ENCODE measurements at places on chromosomes 1 and 21.
A peak's percentile ranks its signal among the peaks of the same experiment; 100 is the strongest.

DNA sequence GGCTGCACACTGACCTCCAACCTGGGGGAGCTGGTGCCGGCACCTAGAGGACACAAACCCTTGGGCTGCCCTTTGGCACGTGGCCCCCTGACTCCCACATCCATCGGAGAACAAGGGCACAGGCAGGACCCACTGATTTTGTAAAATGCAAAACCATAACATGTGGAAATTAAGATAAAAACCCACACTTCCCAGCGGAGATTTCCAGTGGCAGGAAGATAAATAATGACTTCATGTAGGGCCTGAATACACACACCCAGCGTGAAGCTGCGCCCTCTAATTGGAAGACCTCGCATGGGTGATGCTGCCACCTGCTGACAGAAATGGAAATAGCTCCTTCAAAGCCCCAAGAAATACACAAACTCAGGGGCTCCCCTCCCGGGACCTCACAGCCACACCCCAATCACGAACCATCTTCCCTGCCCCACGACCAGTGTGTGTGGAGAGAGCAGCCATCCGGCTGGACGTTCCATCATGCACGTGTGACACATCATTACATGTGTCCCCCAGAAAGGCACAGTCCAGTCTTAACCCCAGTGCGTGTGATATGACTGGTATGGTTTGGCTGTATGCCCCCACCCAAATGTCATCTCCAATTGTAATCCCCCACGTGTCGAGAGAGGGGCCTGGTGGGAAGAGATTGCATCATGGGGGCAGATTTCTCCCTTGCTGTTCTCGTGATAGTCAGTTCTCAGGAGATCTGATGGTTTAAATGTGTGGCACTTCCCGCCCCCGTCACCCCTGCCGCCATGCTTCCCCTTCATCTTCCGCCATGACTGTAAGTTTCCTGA, 5.7 kb upstream of the TPRG1L start:
- peak; percentile 12 for DNase-seq

- DNase-seq: no peak
Measured at GRCh38 chr1:177020851-177021589, 143.5 kb downstream of the ASTN1 start.

DNA sequence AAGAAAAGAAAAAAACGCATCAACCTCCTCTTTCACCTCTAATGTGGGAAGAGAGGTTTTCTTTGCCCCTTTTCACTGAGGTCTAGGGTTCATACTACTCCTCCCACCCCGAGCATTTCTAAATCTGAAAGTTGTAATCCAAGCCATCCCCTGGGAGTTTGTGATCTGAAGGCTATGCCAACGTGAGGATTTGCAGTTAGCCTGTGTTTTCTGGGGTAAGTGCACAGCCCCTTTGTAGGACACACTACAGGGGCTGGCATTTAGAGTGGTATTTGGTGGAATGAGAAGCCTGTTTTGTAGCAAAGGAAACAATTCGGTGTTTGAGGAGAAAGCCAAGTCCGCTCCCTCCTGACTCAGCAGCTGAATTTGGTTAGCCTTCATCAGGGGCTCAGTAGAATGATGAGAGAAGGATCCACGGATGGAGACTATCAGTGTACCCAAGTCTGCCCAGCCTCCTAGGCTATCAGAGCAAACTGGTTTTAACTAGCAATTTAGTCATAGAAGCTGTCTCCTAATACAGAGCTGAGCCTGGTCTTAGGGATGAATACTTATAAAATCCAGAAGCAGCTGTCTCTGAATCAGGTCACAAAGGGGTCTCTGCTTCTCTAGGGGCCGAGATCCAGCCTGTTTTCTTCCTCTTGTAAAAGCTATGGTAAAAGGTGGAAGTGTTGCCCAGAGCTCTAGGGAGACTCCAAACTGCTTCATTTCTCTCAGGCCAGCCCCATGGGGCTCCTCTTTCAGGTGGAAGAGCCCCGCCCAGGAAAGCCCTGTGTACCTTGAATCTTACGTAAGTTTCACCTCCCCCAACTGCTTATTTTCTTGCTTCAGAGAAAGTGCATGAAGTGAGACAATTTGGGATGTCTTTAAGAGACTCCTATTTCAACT, 2.1 kb downstream of the PCP4L1 start:
- no peak for DNase-seq

GRCh38 chr1:235075048-235075776, 53.4 kb downstream of the TOMM20 start:
- DNase-seq: no peak

DNA sequence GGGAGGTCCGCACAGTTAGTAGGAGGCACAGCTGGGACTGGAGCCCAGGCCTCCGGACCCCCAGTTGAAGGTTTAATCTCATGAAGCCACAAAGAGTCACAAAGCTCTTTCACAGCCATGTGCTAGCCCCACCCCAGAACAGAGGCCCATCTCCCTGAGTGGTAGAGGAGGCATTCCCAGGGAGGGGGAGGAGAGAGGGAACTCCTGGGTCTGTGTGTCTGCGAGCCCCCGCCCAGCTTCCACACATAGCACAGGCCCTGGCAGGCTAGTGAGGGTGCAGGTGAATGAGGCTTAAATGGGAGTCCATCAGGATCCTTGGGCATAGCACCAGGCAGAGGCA, 197.8 kb downstream of the MATN1 start:
- DNase-seq: no peak

GRCh38 chr1:63873751-63874150, 99.9 kb downstream of the ROR1 start:
- DNase-seq: no peak

DNA sequence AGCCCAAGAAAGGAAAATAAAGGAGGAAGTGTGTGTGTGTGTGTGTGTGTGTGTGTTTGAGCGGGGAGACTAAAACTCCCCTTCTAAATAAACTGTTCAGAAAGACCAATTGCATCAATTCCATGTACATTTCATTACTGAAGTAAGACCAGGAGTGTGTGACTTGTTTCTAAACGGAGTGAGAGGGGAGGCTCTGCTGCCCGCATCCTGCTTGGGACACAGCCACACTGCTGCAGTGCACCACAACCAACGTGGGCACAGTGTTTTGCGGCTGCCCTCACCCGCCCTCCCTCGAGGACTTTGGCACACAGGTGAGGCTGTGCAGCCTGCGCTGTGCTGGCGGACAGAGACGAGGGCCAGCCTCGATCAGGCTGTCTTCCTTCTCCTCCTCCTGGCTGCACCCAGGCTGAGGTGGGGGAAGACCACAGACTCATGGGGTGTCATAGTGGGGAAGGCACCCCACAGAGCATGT, 31.0 kb upstream of the H6PD start:
- no peak for DNase-seq

- DNase-seq: no peak
Measured at GRCh38 chr1:210482491-210482890, 153.8 kb downstream of the HHAT start.

- DNase-seq: no peak
Measured at GRCh38 chr1:21598417-21598816, 70.7 kb downstream of the RAP1GAP start.

GRCh38 chr1:234479310-234479559, 256 bp upstream of the TARBP1 start:
- no peak for DNase-seq

DNA sequence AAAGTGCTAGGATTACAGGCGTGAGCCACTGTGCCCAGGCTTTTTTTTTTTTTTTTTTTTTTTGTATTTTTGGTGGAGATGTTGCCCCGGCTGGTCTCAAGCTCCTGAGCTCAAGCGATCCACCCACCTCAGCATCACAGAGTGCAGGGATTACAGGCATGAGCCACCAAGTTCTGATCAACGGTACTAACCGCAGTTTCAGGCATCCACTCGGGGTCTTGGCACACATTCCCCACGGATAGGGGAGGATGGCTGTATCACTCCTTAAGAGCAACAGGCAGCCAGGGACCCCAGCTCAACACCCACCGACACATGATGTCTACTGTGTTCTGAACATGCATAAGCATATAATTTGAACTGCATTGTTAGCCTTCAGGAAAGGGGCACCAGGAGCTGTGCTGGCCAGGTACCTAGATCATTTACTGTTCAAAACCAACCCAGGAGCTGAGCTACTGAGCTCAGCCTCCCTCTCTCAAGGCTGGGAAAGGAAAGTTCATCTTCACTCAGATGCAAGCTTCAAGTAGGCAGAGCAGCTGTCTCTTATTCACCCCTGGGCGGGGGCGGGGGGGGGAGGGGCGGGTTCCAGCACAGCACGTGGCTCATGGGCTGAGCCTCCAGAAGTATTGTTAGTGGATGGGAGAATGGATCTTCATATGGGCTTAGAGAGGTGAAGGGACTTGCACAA, 24.7 kb downstream of the CAPZB start:
- peak; percentile 53 for DNase-seq

- DNase-seq: no peak
Measured at GRCh38 chr1:36322786-36323635, 434 bp downstream of the EVA1B start.

DNA sequence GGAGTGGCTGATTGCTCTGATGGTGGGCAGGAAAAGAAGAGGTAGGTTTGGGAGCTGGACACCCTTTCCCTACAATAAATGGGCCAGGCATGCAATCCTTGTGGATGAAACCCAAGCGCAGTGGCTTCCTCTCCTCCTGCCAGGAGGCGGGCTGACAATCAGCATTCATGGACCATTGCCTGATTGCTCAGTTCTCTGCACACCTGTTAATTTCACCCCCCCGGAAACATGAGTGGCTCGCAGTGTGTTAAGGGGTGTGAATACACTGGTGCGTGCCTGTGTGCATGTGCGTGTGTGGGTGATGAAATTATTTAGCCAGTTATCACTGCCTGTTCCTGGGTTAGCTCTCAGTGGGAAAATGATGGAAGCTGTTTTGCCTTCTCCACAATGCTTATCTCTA, 310.7 kb downstream of the PCP4 start:
- DNase-seq: no peak

- no peak for DNase-seq
Measured at GRCh38 chr1:85734931-85735330, 26.7 kb upstream of the ZNHIT6 start.

DNA sequence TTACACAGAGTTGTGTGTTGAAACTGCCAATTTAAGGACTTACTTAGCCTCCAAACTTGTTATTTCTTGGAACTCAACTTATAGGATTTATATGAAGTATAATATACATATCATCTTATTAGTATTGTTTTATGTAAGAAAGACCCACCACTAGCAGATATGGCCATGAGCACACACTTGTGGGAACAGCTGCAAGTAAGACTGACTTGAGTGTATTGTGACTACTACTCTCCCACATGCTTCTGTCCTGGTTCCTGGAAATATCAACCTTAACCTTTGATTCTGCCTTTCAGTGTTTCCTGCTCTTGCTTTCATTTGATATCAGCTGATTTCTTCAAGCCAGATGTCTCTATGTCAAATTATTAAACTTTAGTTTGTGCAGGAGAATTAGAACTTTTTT, 175.3 kb downstream of the MAGI3 start:
- DNase-seq: no peak

DNA sequence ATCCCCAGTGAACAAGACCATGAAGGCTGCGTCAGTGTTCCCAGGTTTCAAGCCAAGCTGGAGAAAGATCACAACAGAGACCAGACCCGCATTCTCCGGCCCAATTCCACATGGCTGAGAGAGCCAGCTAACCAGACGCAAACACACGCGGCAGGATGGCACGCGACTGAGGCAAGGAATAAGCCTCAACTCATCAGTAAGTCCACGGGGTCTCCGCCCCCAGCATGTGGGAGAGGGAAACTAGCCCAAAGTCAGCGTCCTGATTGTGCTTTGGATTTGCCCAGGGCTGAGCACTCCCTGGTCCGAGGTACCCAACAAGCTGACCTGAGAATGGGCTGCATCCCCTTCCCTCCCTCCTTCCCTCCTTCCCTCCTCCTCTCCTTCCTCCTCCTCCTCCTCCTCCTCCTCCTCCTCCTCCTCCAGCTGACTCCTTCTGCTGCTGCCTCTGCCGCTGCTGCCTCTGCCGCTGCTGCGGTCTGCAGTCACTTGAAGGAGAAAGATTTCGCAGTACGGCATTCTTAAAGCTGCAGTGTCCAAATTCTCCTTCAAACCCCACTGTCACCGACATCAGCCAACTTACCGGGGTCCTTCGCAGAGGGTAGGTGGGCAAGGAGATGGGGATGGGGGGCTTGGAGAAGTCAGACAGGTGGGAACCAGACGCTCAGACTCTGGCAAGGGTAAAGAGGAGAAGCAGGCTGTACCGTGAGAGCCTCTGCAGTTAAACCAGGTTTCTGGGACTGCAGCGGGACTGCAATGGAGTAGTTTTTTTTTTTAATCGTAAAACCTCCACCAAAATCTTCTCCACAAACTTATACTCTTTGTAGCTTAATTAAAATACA, 33.0 kb upstream of the H6PD start:
- no peak for DNase-seq

DNA sequence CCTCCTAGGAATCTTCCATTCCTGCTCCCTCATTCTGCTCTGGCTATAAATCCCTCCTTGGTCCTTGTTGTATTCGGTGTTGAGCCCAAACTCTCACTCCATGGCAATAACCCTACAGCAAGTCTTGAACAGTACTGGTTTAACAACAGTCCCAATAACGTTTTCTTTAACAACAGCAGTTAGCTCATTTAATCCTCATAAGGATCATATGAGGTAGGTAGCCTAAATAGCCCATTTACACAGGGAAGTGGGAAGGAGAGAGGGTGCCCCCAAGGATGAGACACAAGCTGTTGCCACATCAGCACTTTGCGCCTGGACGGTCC, 444 bp upstream of the AGTRAP start:
- no peak for DNase-seq

- no peak for DNase-seq
Measured at GRCh38 chr1:156165083-156165482, 11.7 kb downstream of the SEMA4A start.

DNA sequence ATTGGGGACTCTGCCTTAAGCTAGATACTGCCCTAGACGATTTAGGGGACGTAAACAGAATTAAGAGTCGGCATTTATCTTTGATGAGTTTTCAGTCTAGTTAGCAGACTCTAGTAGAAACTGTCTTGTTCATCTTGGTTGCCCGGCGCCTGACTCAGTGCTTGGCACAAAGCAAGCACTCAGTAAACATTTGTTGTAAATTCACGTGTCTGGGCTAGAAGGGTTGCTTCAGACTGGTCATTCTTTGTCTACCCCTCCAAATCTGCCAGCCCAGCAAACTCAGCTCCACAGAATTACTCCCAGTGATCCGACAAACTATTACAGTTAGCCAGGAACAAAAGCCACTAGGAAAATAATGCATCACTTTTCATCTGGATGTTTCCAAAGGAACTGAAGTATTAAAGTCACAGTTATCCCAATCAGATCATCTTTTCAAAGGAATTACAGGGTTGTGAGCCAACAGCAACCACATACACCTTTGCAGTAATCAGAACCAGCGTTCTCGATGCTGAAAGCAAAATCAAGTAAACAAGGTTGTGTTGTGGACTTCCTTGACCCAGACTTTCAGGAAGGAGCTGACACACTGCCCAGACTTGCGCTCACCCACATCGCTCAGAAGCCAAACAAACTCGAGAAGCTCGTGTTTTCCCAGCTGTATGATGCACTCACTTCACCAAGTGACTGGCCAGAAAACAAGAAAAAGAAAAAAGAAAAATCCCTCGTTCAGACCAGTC, 66.5 kb upstream of the GADD45A start:
- no peak for DNase-seq

GRCh38 chr1:35833395-35833794, 25.6 kb downstream of the AGO4 start:
- no peak for DNase-seq
